ENCODE measurements at places on chromosomes 3 and 15.

GRCh38 chr15:29141308-29142128 is 128.1 kb downstream of the NSMCE3 start:
- peak; percentile 14 for DNase-seq

GRCh38 chr3:106229495-106230278 is 360.9 kb upstream of the CBLB start:
- no peak for DNase-seq

DNA sequence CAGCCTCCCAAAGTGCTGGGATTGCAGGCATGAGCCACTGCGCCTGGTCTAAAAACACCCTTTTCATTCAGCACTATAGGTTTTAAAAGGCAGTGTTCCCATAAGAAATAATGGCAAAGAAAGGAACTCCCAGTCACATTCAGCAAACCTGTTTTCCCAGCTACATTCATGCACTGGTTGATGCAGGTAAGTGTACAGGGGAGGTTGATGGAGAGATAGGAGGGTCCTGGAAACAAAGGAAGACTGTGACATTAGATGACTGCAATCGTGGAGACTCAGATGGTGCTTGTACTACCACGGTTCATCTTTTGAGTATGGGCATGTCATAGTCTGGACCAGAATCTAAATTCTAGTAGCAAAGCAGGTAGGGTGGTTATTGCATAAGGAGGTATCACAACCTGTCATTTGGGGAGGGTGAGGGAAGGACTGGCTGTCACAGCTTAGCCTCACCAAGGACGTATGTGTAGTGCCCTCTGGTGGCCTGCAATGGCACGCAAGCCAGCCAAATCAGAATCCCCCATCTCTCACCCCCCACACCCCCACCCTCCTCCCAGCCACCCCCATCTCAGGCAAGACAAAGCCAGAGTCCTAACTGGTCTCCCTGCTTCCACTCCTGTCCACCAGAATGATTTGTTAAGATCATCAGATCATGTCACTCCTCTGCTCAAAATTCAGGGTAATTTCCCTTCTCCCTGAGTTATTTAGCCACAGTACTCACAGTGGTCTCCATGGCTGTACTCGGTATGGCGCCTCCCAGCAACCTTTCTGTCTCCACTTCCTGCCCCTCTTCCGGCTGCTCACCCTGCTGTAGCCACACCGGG is 28.8 kb upstream of the UBL7 start:
- DNase-seq = peak; percentile 32

- no peak for DNase-seq
Observed at GRCh38 chr3:29353807-29354206, 72.9 kb downstream of the RBMS3 start.

DNA sequence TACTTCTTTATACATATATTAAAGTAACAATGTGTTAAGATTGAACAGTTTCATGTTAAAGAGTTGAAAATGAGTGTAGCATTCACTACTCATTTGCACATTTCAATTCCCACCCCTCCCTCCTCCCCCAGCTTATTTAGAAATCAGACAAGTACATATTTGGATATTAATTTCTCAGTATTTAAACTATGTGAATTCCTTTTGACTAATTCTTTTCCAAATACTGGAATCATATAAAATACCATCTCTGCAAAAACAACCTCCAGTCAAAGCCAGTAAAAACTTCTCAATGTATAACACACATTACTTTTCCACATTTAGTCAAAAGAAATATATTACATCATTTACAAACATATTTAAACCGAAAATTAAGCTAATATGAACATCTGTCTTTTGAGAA is 25.5 kb upstream of the SHC4 start:
- DNase-seq = peak; percentile 53

- DNase-seq = no peak
Observed at GRCh38 chr3:65400899-65401298, 637.8 kb downstream of the MAGI1 start.

- DNase-seq = no peak
Observed at GRCh38 chr3:178062126-178062525, 474.1 kb upstream of the KCNMB2 start.

- no peak for DNase-seq
Observed at GRCh38 chr15:42279234-42279723, 6.0 kb upstream of the TMEM87A start.

DNA sequence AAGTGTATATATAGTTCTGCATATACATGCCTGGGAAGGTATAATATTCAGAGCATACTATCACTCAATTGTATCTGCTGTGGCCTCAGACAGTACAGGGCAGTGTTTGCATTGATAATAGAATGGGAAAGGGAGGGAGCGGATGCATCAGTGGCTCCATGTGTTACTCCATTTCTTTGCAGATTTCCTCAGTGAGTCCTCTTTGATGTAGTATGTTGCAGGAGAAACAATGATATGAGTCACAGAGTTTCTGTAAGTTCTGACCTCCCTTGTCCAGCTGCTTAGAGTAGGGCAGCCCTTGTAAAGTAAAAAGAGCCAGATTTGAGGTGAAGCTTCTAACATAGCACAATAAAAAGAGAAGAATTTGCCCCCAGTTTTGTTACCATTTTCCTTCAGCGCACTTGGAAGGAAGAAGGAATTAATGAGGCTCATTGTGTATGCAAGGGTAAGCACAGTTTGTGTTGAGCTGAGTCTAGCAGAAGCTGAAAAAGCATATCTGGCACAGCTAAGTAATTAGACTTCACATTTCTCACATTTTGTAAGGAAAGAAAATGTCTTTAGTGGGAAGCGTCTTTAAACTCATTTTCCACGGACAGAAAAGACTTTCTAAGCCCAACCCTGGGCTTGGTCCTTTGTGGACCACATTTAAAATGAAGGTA is 555.8 kb upstream of the IL12A start:
- DNase-seq = no peak

- peak; percentile 17 for DNase-seq
Observed at GRCh38 chr15:74631935-74632560, 16.4 kb downstream of the CLK3 start.

DNA sequence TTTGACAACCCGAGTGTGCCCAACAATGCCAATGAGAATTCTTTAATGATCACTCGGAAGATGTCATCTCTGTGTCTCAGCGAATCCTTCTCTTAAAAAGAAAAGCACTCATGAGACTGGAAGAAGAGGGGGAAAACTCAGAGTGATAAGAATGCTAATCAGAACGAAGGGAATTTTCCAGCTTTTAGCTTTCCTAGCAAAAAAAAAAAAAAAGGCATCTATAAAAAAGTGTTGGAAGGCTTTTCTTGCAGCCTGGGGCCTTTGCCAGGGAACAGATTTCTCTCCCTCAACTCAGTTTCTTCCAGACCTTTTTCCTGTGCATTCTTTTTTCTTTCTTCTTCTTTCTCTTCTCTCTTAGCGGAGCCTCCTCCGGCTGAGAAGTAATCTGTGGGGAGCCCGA is 80.5 kb upstream of the NEO1 start:
- DNase-seq = no peak

DNA sequence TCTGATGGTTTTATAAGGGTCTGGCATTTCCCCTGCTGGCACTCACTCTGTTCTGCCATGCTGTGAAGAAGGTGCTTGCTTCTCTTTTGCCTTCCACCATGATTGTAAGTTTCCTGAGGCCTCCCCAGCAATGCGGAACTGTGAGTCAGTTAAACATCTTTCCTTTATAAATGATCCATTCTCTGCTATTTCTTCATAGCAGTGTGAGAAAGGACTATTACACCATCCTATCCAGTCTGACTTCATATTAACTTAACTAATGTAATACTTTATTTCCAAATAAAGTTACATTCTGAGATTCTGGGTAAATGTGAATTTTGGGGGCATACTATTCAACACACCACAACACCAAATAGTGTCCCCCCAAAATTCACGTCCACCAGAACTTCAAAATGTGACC is 22.2 kb upstream of the MAP3K13 start:
- DNase-seq = no peak

- DNase-seq = no peak
Observed at GRCh38 chr3:192307631-192308030, 419.7 kb downstream of the FGF12 start.

DNA sequence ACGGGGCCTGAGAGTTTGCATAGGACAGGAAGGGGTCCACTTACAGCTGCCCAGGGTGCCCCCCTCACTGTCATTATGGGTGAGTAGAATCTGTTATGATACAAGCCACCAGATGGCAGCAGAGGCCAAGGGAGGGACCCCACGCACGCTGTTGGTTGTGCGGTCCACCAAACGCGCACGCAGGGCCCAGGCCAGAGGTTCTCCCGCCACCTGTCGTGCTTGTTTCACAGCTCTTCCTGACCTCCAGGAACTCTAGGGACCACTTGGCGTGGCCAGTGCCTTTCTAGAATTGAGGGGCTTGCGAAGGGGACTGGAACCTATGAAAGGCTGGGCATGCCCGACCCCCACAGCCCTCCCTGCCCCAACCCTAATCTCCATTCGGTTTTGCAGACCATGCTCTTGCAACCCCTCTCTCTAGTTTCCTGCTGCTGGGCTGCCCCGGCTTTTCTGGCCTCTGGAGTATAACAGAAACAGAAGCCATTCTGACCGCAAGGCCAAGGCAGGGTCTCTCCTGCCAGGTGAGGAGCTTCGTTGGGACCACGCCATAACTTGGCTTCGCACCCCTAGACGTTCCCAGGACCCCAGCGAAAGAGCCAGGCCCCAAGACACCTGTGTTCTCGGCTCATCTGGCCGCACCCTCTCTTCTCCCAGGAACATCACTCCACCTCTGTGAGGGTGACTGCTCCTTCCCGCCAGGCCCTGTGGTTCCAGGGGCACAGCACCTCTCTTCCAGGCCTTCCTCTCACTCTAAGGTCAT is 46.0 kb downstream of the ALDH1L1 start:
- peak; percentile 43 for DNase-seq

- no peak for DNase-seq
Observed at GRCh38 chr3:128290484-128290883, 137.2 kb downstream of the EEFSEC start.

- DNase-seq = no peak
Observed at GRCh38 chr3:167714871-167715270, 19.8 kb downstream of the PDCD10 start.

GRCh38 chr3:126039870-126040269 is 44.1 kb downstream of the SLC41A3 start:
- no peak for DNase-seq

GRCh38 chr15:77734306-77734705 is 101.6 kb upstream of the LINGO1 start:
- DNase-seq = no peak

DNA sequence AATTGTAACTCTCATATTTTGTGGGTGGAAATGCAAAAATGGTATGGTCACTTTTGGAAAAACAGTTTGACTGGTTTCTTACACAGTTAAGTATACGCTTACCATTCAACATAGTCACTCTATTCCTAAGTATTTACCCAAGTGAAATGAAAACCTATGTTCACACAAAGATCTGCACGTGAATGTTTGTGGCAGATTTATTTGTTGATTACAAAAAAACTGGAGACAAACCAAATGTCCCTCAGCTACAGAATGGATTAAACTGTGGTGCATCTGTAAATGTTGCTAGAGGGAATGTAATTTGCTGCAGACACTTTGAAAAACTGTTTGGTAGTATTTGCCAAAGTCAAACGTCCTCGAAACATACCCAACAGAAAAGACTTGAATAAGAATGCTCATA is 29.3 kb downstream of the ACKR2 start:
- no peak for DNase-seq

- no peak for DNase-seq
Observed at GRCh38 chr3:81516042-81516441, 245.4 kb downstream of the GBE1 start.

GRCh38 chr3:47117807-47118364 is 46.0 kb downstream of the SETD2 start:
- DNase-seq = no peak

- no peak for DNase-seq
Observed at GRCh38 chr3:194680888-194681615, 4.6 kb upstream of the FAM43A start.

DNA sequence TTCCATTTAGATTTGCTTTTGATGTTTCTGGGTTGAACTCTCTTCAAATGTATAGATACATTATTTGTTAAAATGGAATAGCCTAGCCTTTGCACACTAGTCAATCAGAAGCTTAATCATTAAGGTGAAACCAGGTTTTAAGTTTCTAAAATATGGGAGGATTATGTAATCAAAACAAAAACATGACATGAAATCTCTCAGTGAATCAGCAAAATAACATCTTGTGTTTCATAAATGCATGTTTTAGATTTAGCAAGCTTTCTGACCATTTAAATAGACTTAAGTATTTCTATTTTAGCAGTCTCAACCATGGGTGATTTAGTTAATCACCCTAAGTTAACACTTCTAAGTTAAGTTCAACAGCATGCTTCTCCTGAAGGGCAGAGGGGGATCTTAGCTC is 11.3 kb downstream of the GTF2E1 start:
- DNase-seq = no peak

DNA sequence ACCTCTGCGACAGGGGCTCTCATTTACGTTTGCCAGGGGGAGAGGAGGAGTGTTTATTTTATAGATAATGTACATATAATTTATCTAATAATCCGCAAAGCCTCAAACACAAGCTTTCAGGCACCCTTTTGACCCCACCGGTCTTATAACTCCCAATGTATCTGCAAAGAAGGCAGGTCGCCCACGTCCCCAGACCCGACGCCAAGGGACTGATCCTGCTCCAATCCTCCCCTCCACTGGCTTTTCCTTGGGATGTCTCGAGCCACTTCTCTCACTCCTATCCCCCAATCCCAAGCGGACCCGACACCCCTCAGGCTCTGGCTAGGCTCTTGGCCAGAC is 452 bp downstream of the DCP1A start:
- no peak for DNase-seq
